ENCODE measurements at places on chromosomes 16 and 17.

DNA sequence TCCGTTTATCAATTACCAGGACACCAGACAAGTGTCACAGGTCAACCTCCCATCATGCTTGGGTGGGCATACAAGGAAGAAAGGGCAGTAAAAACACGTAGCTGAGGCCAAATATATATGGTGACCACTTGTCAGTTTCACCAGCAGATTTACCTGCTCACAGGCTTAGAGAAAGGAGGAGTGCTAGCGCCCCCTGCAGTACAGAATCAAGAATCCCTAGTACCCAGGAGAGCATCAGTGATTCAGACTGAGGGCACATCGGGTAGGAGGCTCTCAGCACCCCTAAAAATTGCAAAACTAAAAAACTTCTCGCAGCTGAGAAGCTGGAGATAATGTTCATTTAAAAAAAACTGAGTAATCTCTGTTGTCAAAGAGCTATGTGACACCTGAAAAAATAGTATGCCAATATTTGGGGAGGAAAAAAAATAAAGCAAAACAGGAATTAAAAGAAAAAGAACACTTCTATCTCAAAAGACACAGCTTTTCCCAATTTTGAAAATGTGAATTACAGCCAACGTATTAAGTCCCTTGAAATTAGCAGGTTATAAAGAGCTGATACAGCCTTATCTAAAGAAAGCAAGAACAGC lies 21.2 kb upstream of the MON1B start:
- DNase-seq, result no peak
- H3K27me3 ChIP-seq, result peaks cover 8% of the 10 kb centered on the region
- H3K36me3 ChIP-seq, result no peaks in the 10 kb centered on the region
- no peak overlapping the region for H3K27ac ChIP-seq
- no peak overlapping the region for H3K4me3 ChIP-seq

DNA sequence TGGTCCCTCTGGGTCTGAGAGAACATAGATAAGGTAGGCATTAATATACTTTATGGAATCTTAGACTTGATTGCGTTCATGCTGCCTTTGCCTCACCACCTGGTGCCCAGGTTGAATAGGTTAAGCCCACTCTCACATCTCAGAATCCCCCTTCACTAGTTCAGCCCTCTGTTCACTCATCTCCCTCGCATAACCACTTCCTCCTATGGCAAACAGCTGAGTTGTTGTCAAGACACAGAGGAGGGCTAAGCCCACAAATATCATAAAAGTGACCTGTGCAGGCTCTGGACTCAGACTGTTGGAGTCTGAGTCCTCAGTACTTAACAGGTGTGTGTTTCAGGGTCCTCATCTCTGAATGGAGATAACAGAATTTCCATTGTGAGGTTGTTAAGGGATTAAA lies 55.7 kb downstream of the GOSR1 start:
- no peak overlapping the region for H3K27ac ChIP-seq
- H3K4me1 ChIP-seq, result no peaks in the 10 kb centered on the region
- H3K36me3 ChIP-seq, result peaks cover 4% of the 10 kb centered on the region
- H3K4me3 ChIP-seq, result no peak overlapping the region

DNA sequence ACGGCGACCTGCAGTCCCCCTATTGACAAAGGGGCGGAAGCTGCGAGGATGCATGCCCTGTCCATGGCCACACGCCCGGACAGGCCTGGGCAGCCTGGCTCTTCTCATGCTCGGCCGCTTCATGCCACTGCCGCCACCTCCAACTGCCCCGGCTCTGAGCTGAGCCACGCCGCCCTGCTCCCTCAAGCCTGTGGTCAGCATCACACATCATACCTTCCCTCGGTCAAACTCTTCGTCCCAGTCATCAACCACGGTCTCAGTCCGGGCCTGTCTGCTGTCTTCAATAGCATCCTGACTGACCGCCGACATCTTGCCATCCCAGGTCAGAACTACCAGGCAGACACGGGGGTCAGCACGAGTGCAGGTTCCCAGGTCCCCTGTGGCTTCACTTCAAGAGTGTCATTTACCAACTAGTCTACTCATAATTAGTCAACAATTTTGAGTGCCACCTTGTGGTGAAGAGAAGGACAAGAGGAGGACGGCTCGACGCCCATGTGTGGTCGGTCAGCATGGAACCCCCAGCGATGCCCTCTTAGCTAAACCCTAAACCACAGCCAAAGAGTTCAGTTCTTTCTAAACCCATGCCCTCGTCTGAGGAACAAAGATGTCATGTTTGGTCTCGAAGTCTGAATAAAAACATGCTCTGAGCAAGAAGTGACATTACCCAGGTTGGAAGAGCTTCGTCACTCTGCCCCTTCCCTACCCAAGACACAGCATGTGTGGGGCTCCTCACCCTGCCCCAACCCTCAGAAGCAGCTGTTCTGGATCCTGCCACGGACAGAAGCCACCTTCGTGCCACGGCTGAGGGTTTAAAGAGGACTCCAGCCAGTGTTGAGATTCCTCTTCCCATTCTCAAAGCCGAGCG lies 16.9 kb upstream of the CYTH1 start:
- DNase-seq, result no peak
- no peak overlapping the region for H3K4me3 ChIP-seq
- no peak overlapping the region for H3K27ac ChIP-seq
- peaks cover 86% of the 10 kb centered on the region for H3K36me3 ChIP-seq

DNA sequence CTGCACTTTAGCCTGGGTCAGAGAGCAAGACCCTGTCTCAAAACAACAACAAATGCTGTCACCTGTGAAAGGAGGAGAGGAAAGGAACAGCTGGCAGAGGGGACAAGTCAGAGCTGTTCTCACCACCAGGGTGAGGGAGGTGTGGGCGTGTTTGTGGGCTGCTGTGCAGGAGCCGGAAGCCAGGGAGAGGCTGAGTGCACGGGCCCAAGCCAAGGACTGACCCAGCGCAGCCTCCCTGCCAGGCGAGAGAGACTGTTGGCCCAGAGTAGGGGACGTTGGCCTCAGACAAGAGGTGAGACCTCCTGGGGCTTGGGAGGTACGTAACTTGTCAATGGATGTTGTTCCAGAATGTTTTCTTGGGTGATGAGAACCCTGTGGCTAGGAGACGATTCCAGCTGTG lies 10.7 kb downstream of the SPNS2 start:
- no peak for DNase-seq
- no peak overlapping the region for H3K4me3 ChIP-seq
- H3K36me3 ChIP-seq, result no peaks in the 10 kb centered on the region
- peaks cover 2% of the 10 kb centered on the region for H3K27me3 ChIP-seq

- no peaks in the 10 kb centered on the region for H3K27me3 ChIP-seq
- H3K36me3 ChIP-seq, result peaks cover 50% of the 10 kb centered on the region
- no peak overlapping the region for H3K4me3 ChIP-seq
- H3K4me1 ChIP-seq, result peaks cover 27% of the 10 kb centered on the region
- DNase-seq, result peak; percentile 45
These were observed 9.0 kb upstream of the ARHGAP27 start for GRCh38 chr17:45441526-45442310.

DNA sequence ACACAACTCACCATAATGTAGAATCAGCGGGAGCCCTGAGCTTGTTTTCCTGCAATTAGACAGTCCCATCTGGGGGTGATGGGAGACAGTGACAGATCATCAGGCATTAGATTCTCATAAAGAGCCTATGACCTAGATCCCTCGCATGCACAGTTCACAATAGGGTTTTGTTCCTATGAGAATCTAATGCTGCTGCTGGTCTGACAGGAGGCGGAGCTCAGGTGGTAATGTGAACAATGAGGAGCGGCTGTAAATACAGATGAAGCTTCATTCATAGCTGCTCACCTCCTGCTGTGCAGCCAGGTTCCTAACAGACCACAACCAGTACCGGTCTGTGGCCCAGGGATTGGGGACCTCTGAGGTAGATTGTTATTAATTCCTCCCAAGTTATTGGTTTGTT lies 2.9 kb upstream of the DOK4 start:
- no peaks in the 10 kb centered on the region for H3K36me3 ChIP-seq
- no peaks in the 10 kb centered on the region for H3K27me3 ChIP-seq
- no peak overlapping the region for H3K27ac ChIP-seq
- no peak overlapping the region for H3K4me3 ChIP-seq
